CMK (cell line): ENCODE measurements at places on chromosomes 5 and 9.

GRCh38 chr9:4108754-4109465 is 191.0 kb downstream of the GLIS3 start:
- DNase-seq: no peak

- no peak for DNase-seq
These were observed 387.4 kb downstream of the FGF10 start for GRCh38 chr5:44001675-44002380.

DNA sequence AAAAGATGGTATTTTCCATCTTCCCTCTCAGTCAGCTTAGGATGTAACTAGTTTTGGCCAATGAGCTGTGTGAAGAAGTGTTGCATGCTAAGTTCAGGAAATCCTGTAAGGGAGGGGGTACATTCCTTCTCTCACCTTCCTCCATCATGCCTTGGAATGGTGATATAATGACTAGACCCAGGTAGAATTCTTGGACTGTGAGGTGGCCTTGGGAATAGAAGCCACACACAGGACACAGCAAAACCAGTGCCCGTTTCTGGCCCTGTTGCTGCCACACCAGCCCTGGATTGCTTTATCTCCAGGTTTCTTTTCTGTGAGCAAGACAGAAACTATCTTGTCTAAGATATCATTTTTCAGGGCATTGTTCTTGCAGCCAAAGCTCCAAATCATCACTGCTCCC is 10.5 kb upstream of the ZNF354A start:
- no peak for DNase-seq

- no peak for DNase-seq
These were observed 132.1 kb downstream of the PDZD2 start for GRCh38 chr5:31770998-31771397.

GRCh38 chr5:148843510-148844318 is 17.3 kb downstream of the ADRB2 start:
- DNase-seq: no peak

DNA sequence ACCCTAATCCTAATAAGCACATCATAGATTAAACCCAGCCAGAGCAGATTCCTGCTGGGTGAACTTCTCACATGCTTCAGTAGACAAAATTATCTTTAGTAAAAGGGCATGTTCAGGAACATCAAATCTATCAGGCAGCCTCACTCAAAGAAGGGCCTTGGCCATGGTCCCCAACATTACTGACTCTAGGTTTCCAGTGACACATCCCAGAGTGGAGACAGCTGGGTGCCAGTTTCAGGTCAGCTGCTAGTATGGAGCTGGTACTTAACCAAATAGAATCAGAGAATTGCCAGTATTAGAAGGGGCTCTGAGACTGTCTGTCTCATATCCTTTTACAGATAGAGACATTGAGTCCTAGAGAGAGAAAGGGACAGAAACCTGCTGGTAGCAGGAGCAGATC is 44.1 kb upstream of the GALNT10 start:
- DNase-seq: no peak

DNA sequence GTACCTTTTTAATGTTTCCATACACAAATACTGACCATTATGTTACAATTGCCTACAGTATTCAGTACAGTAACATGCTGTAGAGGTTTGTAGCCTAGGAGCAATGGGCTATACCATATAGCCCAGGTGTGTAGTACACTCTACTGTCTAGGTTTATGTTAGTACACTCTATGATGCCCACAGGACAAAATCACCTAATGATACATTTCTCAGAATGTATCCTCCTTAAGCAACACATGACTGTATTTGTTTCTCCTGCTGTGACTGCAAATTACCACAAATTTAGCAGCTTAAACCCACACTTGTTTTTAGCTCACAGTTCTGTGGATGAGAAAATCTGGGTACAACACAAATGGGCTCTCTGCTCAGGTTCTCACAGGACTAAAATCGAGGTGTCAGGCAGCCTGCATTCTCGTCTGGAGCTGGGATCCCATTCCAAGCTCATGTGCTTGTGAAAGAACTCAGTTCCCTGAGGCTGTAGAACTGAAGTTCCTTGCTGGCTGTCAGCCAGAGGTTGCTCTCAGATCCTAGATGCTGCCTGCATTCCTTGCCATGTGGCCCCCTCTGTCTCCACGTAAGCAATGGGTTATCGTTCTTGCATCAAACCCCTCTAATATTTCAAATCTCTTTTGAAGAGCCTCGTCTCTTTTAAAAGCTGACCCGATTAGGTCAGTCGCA is 38.6 kb upstream of the PIK3R1 start:
- no peak for DNase-seq

DNA sequence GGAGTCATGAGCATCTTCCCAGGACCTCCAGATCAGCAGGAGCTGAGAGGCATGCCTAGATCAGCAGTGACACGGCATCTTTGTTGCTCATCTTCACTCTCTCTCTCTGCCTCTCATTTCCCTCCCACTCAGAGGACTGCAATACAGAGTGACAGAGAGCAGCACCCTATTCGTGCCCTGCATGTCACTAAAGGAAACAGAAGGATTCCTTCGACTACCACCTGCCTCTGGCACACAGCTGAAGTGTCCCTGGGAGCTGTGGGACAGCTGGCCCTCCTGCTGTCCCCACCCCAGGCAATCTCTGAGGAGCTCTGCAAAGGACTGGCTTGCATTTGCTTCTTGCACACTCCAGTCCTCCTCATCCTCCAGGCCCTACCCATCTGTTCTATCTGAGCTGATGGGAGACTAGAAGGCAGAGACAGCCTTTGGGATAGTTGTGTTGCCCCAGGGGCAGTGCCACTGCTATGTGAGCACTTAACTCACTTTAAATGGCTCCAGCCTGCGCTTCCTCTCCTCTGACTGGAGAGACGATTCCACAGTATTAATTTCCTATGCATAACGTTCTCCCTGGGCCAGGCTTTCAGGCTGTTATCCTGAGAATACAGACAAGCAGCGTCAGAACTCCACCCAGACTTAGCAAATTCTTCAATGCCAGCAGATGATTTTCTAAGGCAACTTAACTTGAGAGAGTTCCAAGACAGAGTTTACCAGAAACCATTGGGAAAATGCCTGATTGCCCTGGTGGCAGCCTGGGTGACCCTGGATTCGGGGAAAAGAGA is 167.6 kb upstream of the MAP1B start:
- DNase-seq: no peak

GRCh38 chr5:115895821-115896220 is 54.1 kb downstream of the AP3S1 start:
- no peak for DNase-seq

GRCh38 chr5:131393498-131393968 is 129.7 kb downstream of the CDC42SE2 start:
- no peak for DNase-seq

DNA sequence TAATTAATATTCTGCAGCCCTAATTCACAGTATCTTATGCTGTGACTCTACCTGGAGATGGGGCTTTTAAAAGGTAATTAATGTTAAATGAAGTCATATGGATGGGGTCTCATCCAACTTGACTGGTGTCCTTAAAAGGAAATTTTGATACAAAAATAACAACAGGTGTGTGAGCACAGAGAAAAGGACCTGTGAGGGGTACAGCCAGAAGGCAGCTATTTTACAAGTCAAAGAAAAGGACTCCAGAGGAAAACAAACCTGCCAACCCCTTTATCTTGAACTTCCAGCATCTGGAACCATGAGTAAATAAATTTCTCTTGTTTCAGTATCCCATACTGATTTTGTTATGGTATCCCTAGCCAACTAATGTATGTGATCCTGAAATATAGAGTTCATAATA is 250.3 kb downstream of the TMEM232 start:
- no peak for DNase-seq

DNA sequence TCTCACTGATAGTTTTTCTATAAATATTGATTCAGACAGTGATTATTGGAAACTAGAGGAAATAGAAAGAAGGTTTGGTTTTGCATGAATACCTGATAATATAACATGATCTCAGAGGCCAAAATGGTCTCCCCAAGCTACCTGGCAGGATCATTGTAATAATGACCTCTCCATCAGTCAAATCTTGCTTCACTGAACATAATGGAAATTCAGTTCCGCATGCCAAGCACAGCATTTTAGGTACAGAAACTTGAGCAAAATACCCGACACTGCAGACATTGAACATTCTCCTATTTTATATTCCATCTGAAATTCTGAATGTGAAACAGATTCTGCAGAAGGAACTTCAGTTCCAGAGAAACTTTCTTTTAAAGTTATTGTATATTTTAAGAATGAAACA is 9.1 kb upstream of the TBC1D2 start:
- DNase-seq: no peak

DNA sequence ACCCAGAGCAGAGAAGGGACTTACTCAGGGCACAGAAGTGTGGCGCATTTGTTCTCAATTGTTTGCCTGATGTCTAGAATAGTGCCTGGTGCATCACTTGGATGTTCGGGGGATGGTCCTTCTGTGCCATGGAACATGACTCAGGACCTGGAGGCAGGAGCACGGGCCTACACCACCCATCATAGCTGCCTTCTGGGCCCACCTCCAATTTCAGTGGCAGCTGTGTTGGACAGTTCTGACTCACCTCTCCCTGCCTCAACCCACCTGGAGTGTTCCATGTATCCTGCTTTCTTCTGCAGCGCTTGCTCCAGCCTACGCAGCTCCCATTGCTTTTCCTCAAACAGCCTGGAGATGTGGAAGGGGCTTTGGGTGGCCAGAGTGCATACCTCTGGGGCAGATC is 12.5 kb upstream of the CXCL14 start:
- DNase-seq: no peak

- no peak for DNase-seq
These were observed 362.4 kb downstream of the NDUFS4 start for GRCh38 chr5:53922508-53923498.

GRCh38 chr5:27722337-27722736 is 684.0 kb upstream of the CDH9 start:
- DNase-seq: no peak

DNA sequence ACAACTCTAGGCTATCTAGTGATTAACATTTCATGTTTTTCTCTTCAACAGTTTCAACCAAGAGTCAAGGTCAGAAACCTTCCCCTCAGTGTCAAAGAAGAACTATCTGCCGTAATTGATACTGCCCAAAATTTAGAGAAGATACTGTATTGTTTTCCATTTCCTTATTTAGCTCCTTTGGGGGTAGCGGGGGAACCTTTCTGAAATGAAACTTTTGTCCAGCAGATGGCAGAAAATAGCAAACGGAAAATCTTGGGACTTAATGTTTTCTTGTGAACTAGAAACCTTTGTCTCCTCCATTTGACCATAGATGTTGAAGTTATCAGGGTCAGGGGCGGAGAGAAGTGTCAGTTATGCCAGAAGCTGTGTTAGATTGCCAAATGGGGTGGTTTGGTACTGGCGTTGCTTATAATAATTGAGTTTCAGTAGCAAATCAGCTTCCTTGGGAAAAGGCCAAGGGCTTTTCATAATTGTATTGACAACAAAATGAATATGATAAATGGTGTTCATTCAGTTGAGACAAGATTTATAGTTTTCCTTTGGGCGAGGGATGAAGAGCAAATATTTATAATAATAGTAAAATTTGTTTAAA is 101.7 kb upstream of the TLX3 start:
- DNase-seq: no peak

DNA sequence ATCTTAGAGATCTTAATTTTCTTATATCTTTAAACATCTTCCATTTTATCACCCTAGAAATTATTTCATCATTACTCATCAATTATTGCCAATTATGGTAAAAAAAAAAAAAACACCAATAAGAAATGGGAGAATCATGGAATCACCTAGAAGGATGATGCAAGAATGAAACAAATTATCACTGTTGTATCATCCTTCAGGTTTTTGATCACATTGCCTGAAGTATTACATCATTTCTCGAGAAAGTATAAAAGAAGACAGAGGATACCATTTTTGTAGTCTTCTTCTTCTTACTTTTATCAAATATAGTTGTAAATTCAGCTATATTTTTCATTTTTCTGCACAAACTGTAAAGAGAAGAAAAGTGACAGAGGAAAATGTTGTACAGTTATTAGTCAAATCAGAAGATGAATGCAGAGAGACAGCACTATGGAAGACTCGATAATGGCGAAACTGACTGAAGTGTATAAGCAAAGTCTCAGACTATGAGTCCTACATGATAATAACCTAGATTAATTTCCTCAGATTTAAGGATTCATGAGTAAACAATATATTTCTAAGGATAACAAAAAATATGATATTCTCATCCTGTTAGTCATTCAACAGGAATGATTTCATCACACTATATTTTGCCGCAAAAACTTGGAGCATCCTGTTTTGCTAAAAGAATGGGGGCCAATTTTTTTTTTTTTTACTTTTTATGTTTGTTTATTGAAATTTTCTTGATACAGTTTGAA is 5.9 kb upstream of the STC2 start:
- no peak for DNase-seq

DNA sequence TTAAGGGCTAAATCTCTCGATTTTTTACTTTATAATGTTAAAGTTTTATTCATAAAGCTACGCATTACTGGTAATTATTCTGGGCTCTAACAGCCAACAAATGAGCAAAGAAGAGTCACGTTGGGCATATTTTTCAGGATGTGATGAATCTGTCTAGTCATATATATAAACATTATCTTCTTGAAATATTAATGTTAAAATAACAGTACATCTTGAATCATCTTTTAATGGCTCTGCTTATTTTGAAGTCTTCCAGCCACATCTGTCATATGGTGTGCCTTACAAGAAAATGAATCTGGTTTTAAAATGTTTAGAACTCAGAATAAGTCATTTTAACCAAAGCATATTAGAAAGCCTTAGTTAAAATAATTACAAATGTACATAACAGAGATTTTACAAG is 96.9 kb downstream of the CWC27 start:
- no peak for DNase-seq

DNA sequence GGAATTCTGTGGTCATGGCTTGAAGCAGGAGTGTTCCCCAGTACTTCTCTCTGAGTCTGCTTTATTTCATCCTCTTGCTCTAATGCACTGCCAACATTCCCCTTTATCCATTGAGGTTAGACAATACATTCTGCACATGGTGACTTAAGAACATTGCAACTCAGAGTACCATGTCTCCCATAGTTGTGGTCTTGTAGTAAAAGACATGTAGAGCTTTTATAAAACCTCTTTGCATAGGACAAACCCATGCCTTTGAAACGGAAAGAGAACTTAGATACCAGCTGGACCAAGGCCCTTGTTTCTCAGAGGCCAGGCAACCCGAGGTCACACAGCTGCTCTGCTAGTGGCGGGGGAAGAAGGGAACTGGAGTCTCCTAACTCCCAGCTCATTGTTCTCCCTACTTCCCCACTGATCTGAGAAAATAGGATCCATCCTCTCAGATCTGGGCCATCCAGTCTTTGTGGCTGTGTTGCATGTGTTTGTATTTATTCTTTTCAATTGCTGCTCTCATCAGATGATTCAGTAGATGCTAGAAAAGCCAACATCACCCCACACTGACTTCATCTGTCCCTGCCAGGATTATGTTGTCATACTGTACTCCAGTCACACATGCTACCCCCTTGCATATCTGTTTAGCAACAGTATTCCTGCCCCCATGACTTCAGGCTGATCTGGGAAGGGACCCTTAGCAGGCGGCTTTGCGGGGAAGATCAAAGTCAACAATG is 236.9 kb downstream of the SAXO1 start:
- no peak for DNase-seq

DNA sequence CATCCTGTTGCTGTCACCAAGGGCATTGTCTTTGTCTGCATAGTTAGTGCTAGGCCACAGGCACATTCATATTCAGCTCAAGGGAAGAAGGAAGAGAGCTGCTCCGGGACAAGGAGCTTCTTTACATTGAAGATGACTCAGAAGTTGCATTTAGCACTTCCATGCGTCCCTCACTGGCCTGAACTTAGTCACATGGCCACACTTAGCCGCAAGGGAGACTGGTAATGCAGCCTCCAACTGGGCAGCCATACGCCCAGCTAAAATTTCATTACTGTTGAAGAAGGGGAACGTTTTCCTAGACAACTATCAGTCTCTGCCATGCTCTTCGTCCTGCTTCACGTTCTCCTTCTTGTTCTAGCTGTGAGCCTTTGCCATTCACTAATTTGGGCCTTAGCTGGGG is 20.0 kb downstream of the ACTL7B start:
- DNase-seq: no peak
